T47D (cell line): ENCODE measurements at places on chromosomes 12 and 14.

DNA sequence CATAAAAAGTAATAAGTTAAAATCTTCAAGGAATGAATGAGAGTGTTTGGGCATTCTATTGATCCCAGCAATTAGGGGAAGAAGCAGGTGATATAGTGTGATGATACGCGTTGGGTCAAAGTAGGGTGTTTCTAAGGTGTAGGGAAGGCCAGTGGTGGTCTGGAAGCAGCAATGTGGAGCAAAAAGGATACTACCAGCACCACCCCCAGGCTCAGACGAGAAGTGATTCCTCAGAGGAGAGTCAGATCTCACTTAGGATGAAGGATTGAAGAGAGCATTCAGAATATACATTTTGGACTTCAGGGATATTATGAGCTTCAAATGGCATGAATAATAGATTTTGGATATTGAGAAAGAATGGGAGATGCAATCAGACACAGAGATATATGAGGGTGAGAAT, 497.6 kb downstream of the RMST start:
- no peak for DNase-seq

DNA sequence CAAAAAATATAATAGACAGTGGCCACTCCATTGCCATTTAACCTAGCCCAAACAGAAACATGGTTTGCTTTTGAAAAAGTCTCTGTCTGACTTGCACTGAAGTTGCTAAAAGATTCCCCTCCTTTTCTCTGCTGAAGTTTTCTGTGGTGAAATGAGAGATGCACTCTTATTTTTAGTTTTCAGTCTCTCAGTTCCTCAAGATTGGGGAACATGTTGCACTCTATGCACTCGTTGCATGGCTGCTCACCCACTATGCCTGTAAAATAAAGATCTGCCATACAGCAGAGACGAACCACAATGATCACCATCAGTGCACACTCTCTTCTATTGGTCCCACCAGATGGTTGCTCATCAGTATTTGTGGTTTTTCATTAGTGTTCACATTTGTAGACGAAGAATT, 13.1 kb upstream of the DAAM1 start:
- no peak for DNase-seq

GRCh38 chr12:48067250-48067938, 38.5 kb downstream of the SENP1 start:
- DNase-seq, result no peak

GRCh38 chr14:21382886-21383847, 652 bp downstream of the SUPT16H start:
- DNase-seq, result peak; percentile 39
